Neural crest cell (in vitro differentiated cells): ENCODE measurements at places on chromosomes 5 and 9. TPM values are rescaled to one million over a fixed set of nuclear protein-coding genes. Genes with fewer than 3 reads are reported as not detected.

Gene RAPGEF1
- total RNA-seq, result 66.2 and 68.1 TPM in 2 replicates

GRCh38 chr9:81390792-81391456 is 298.4 kb downstream of the TLE1 start:
- DNase-seq, result no peak

DNA sequence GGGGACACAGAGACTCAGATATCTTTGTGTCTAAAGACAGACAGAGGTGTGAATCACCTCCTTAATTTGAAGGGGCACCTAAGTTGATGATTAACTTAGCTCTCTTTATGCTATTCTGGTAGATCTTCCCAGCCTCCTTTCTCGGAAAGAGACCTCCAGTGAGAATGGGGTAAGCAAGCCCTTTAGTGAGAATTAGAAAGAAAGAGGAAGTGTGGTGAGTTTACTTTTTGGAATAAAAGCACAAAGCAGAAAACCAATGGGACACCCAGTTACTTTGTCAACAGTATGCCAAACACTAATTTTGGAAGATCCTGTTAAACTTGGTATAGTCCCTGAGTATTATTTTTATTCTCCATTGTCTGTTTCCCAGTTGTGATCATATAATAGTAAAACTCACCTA is 302.8 kb upstream of the RASA1 start:
- DNase-seq, result no peak

GRCh38 chr9:994005-994404 is 17.6 kb downstream of the DMRT3 start:
- DNase-seq, result no peak

DNA sequence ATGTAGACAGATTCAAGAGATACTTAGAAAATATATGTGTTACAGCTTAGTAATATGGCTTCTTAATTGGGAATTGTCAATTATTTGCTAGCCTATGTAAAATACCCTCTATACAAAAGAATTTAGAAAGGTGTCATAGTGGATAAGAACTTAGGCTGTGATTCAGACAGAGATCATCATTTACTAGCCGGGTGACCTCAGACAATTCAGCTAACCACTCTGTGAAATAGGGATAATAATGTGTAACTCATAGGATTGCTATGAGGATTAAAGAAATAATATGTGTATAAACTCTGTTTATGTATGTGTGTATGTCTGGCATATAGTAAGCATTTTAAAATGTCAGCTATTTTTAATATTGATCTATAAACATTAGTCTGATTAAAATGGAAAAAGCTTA is 5.9 kb upstream of the LARS1 start:
- DNase-seq, result no peak

DNA sequence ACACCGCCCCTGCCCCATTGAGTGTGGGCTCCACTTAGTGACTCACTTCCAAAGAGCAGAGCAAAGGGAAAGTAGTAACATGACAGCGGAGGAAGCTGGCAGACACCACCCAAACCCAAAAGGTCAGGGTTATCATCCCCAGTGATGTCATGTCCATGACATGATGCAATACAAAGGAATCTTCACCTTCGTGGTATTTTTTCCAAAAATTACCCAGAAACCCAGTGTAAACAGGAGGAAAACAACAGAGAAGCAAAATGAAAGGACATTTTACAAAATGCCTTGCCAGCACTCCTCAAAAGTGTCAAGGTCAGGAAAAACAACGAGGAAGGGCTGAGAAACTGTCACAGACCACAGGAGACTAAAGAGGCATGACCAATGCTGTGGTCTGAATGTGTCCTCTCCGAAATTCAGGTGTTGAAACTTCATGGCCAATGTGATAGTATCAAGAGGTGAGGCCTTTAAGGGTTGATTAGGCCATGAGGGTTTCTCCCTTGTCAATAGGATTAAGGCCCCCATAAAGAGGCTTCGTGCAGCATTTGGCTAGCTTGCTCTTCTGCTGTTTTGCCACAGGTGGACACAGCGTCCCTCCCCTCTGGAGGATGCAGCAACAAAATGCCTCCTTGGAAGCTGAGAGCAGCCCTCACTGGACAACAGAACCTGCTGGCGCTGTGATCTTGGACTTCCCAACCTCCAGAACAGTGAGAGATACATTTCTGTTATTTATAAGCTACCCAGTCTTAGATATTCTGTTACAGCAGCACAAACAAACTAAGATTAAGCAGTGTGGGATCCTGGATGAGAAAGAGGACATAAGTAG is 30.5 kb upstream of the MED10 start:
- no peak for DNase-seq

Gene PCDHGB1
- total RNA-seq, result 2.8 and 3.0 TPM in 2 replicates

DNA sequence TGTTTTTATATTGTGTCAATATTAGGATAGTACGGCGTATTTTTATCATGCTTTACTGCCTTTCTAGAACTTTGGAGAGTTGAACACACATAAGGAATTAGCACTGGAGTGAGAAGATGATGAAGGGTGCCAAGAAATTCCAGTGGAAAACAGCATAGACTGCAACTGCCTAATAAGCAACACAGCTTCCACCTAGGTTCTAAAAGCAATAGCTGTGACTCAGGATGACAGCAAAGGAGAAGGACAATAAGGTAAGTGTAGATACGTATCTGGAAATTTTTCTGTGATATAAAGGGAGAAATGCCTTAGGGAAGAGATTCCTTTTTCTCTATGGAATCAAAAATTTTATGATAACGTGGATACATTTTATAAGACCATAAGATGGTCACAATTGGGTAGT is 7.4 kb downstream of the PTPRD start:
- DNase-seq, result no peak

DNA sequence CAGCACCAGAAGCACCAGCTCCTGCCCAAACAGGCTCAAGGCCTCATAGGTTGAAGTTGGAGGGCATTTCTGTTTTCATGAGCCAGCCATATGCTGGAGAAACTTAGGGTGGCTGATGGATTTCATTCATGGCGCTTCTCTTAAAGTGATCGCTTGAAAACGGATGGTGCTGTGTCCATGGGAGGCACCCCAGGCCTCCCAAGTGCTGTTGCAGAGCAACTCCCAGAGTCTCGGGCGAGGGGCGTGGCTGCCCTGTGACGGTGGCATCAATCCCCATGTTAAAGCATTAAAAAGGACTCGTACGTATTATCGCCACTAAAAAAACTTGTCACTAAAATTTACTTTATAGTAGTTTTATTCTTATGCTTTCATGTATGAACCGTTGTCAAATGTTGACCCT is 128.3 kb downstream of the MRPL36 start:
- no peak for DNase-seq

GRCh38 chr5:115813719-115814118 is 2.7 kb downstream of the CDO1 start:
- DNase-seq, result no peak

Gene RGS7BP
- 0.39 and 0.56 TPM in 2 replicates for total RNA-seq

Gene SLCO4C1
- 3.9 TPM in 2 replicates for total RNA-seq
